ENCODE measurements at places on chromosomes 5 and 9. TPM values are rescaled to one million over a fixed set of nuclear protein-coding genes. Genes with fewer than 3 reads are reported as not detected.

EPB41L4B gene
- 1.5 TPM for total RNA-seq

IL3 gene
- not detected for total RNA-seq

PCDHB3 gene
- total RNA-seq, result 0.77 TPM

RHOBTB3 gene
- total RNA-seq, result 337 TPM

SHISAL2B gene
- total RNA-seq, result not detected

GABRP gene
- not detected for total RNA-seq

IL11RA gene
- total RNA-seq, result 8.2 TPM

CNTNAP3B gene
- not detected for total RNA-seq

CMYA5 gene
- total RNA-seq, result 4.1 TPM

CCL28 gene
- 2.8 TPM for total RNA-seq

C5orf34 gene
- 4.1 TPM for total RNA-seq

TTC1 gene
- 41.6 TPM for total RNA-seq

RAB3C gene
- not detected for total RNA-seq

C9orf43 gene
- total RNA-seq, result 0.50 TPM

ZNF618 gene
- 5.4 TPM for total RNA-seq

LECT2 gene
- not detected for total RNA-seq

PCDHGA7 gene
- total RNA-seq, result 6.8 TPM

IFNA21 gene
- total RNA-seq, result not detected

TOR2A gene
- total RNA-seq, result 3.6 TPM

TICAM2 gene
- 8.8 TPM for total RNA-seq

SHOC1 gene
- under 0.01 TPM for total RNA-seq
